Activated naive CD4-positive, alpha-beta T cell treated with anti-CD3 and anti-CD28 coated beads for 36 hours (primary cell): ENCODE measurements at places on chromosomes 1 and 21. TPM values are rescaled to one million over a fixed set of nuclear protein-coding genes. Genes with fewer than 3 reads are reported as not detected.

GRCh38 chr1:44932151-44932550, 54.2 kb downstream of the EIF2B3 start:
- DNase-seq, result no peak

DNA sequence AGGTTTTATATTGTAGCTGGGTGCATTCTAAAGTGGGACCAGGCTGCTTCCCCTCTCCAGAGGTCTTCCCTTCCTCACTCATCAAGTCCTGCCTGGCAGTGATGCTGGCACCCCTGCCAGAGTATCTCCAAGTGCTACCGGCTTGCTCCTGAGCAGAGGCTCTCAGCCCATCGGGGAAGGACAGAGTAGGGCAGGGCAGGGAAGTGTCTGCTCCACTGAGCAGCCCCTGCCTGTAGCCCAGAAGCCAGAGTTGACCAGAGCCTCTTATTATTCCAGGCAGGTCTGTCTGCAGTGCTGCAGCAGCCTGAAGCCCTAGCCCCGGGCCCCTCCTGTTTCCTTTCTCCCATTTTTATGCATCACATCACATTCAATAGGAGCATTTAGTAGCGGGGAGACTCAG, 51.1 kb downstream of the ATP2B4 start:
- no peak for DNase-seq

ETNK2 gene
- total RNA-seq, result 0.93 TPM

- DNase-seq, result no peak
These were observed 486.7 kb downstream of the OMA1 start for GRCh38 chr1:58059789-58060188.

PCP4 gene
- not detected for total RNA-seq

BATF3 gene
- 26.7 TPM for total RNA-seq

GJA9 gene
- total RNA-seq, result not detected

GRCh38 chr1:172142324-172142723, 278.2 kb upstream of the C1orf105 start:
- no peak for DNase-seq

DNA sequence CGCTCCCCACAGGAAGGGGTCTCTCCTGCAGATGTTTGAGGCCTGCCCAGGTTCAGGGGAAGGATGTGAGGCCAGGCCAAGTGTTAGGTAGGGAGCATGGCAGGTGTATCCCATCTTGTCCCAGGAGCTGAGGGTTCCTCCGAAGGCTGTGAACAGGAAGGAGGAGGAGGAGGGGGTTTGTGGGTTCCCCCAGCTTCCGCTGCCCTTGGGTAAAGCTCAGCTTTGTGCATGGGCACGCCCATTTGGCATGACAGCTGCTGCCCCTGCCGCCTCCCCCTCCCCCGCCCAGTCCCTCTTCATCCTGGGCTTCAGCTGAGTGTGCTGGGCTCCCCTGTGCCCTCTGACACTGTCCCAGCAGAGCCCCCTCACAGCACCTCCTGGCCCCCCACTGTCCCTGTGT, 25.5 kb downstream of the TNFRSF8 start:
- DNase-seq, result peak; percentile 71

LAPTM5 gene
- 205 TPM for total RNA-seq

DNA sequence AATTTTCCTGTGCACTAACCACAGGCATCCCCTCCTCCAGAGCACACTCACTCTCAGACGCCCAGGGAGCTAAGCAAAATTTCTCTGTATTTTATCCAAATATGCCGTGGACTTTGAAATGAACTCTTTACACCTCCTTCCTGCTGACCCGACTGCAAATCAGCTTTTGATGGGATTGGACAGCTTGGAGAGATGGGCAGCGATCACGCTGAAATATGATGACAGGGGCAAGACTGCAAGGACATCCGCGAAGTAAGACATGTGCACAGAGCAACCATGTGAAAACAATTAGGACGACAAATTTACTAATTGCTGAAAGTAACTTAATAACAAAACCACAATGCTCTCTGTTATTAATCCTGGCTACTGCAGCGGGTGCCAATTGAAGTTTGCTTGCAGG, 64.6 kb upstream of the CLDN14 start:
- no peak for DNase-seq

DNA sequence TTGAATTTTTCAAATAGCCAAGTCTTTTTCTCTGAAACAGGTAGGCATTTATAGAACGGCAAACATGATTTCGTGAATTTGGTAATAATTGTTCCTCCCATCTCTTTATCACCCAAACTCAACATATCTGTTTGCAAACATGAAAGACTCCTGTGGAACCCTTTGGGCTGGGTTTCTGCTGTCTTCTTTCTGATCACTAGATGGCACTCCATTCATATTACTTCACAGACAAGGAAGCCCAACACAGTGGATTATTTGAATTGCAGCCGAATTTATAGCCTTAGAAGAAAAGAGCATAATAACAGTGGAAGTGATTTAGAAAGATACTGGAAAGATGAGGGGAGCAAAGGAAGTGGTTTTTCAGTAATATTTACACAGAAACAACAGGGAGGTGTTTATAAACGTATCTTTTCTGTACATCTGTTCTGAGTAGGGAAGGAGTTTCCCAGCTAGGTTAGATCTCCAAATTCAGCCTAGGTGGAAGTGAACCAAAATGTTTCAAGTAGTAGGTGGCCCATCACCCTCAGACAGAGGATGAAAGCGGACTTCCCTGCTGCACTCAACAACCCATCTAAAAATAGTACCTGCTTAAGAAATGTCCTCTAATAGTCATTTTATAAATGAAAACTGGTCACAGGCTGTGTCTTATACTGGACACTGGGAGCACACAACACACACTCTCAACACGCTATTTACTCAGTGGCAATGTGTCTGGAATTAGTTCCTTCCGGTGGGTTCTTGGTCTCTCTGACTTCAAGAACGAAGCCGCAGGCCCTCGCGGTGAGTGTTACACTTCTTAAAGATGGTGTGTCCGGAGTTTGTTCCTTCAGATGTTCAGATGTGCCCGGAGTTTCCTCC, 67.6 kb downstream of the MAP3K21 start:
- DNase-seq, result peak; percentile 35

DNA sequence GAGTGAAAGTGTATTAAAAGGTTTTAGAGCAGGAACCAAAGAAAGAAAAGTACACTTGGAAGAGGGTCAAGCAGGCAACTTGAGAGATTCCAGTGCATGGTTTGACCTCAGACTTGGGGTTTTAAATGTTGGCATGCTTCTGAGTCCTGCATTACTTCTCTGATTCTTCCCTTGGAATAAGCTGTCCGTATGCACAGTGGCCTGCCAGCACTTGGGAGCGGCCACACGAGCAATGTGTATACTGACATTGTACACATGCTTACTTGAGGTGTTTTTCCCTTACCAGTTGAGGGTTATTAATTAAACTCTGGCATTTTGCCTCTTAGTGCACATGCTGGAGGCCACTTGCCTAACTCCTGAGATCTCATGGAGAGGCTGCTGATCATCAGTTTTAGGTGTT, 786.6 kb upstream of the RGS18 start:
- DNase-seq, result no peak

DNA sequence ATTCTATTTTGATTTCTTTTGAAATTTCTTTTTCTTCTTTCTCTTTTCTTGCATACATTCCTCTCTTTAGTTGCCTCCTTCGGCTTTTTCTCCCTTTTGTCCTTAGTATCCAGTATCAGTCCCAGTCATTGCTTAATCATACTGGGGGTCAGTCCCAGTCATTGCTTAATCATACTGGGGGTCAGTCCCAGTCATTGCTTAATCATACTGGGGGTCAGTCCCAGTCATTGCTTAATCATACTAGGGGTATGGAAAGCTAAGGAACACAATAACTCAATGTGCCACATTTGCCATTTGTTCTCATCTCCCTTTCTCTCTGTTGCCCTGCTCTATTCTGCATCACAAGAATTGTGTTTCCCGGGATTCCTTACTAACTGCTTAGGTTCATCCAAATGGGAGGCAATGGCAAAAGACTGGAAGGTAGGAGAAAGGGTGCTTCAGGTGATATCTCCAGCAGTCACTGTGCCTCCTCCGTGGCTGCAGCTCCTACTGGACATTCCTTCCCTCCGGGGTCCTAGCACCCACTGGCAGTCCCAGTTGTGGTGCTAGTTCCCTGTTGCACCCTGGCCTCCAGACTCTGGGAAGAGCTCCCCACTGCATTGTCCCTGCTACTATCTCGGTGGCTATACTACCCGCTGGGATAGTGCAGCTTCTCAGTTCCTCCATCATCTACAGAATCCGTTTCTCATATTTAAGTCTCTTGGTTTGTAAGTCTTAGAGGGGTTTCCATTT, 32.6 kb upstream of the LAMC1 start:
- DNase-seq, result no peak

C1QC gene
- not detected for total RNA-seq

DNA sequence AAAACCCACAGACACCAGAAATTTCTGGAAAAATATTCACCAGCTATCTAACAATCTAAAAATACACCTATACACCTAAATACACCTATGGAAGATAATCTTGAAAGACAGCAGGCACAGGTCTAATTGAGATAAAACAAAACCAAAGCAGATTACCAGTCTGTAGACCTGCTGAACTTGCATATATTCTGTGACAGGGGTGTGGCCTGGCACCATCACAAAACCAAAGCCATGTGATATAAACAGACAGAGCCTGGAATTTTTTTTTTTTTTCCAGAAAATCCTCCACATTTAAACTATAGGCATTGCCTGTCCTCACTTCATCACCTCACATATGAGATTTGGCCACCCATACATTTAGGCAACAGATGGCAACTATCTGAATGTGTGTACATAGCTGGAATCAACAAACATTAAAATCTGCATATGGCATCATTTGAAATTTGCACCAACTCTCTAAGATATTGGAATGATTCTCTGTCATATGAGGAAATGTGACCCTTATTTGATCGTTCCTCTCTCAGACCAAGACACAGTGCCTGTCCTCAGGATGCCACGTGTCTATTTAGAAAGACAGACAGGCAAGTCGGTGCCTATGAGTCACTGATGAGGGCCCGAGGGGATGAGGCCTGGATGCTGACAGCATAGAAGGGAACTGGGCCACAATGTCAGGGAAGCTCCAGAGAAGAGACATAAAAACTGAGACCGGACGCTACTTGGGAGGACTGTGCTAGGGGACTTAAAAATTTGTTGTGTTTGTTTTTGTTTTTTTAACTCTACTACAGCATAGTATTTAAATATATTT, 32.6 kb downstream of the NMNAT2 start:
- DNase-seq, result no peak

PTPRC gene
- 714 TPM for total RNA-seq

GRCh38 chr1:239228451-239228850, 157.9 kb upstream of the CHRM3 start:
- DNase-seq, result no peak

DNA sequence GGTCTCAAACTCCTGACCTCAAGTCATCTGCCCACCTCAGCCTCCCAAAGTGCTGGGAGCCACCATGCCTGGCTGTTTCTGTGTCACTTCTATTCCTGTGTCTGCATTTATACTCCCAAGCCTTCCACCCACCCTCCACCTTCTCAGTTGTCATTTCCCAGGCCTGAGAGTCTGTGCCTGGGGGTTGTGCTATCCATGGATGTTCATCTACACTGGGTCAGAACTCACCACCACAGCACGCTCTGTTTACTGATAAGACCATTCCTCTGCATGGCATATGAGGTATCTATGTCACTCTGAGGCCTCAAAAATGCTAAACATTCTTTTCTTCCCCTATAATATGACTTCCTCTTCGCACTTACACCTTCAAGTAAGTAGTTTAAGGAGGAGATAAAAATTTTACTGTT, 6.1 kb downstream of the NENF start:
- DNase-seq, result no peak

GRCh38 chr1:228163007-228163753, 2.4 kb upstream of the IBA57 start:
- no peak for DNase-seq

DNA sequence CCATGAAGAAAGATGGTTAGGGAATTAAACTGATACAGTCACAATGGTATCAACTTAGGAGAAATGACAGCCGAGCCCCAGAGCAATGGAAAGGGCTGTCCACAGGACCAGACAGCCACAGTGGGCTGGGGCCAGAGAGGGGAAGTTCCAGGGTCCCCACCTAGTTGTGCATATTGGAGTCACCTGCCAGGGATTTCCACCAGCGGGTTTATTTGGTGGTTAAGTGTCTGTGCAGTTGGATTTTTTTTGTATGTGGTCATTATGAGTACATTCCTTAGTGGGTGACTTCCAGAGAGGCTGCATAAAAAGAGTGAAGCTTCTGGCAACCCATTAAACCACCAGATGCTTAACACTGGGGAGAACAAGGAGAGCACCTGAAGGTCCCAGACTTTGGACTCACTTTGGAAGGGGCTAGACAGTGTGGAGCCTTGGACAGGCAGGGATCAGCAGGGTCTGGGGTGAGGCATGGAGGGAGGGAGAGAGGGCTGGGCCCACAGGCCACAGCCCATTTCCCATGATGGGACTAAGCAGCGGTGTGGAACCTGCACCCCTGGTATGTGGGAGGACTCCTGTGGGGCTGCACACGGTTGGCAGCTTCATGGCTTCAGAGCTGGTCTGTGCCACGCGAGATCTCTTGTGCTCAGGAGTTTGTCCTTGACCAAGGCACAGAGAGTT, 7.8 kb upstream of the PTTG1IP start:
- DNase-seq, result peak; percentile 51

GRCh38 chr21:30306884-30307283, 13.2 kb downstream of the KRTAP26-1 start:
- no peak for DNase-seq

- DNase-seq, result no peak
These were observed 15.3 kb upstream of the PYHIN1 start for GRCh38 chr1:158916085-158916484.

DNA sequence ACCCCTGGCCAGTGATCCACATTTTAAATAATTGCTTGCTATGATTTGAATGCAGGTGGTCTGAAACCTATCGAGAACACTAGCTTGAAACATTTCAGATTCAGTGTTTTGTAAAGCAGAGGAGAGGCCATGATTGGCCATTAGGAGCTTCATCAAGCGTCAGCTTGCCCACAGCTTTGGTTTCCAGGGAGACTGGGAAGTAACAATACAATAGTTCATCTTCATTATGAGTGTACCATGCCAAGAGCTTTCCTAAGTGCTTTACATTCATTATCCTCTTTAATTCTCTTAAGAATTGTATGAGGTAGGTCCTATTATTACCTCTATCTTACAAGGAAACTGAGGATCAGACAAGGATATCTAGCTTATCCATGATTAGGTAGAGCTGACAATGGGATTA, 27.7 kb upstream of the ATP5PO start:
- DNase-seq, result no peak

- no peak for DNase-seq
These were observed 450.7 kb downstream of the NEGR1 start for GRCh38 chr1:71831646-71832045.

GRCh38 chr21:16076465-16076864, 346.7 kb downstream of the USP25 start:
- DNase-seq, result no peak

- no peak for DNase-seq
These were observed 530.3 kb downstream of the MATN1 start for GRCh38 chr1:30192969-30193630.

DNA sequence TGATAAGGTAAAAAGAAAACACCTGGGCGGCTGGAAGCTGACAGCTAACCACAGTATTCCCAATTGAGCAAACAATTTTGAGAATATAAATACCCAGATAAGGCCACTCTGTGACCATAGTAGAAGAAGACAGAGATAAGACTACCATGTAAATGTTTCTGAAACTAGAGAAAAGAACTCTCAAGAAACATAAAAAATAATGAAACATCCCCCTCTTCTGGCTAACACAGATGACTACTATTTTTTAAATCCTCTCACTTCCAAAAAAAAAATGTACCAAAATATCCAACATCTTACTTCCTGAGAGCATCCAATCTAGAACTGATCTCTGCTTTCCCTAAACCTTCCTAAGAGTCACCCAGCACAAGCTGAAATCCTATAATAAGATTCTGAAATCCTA, 125.9 kb downstream of the HFM1 start:
- DNase-seq, result no peak

- DNase-seq, result peak; percentile 59
These were observed 61.5 kb downstream of the CD58 start for GRCh38 chr1:116508984-116509980.
